ENCODE measurements at places on chromosomes 4 and X.

- DNase-seq = no peak
Measured at GRCh38 chrX:43350935-43351334, 305.2 kb upstream of the MAOA start.

- DNase-seq = no peak
Measured at GRCh38 chr4:8238036-8238511, 31.5 kb upstream of the HTRA3 start.

- no peak for DNase-seq
Measured at GRCh38 chrX:93538575-93538974, 134.8 kb downstream of the NAP1L3 start.

- DNase-seq = no peak
Measured at GRCh38 chr4:151430740-151431457, 21.9 kb downstream of the FHIP1A start.

DNA sequence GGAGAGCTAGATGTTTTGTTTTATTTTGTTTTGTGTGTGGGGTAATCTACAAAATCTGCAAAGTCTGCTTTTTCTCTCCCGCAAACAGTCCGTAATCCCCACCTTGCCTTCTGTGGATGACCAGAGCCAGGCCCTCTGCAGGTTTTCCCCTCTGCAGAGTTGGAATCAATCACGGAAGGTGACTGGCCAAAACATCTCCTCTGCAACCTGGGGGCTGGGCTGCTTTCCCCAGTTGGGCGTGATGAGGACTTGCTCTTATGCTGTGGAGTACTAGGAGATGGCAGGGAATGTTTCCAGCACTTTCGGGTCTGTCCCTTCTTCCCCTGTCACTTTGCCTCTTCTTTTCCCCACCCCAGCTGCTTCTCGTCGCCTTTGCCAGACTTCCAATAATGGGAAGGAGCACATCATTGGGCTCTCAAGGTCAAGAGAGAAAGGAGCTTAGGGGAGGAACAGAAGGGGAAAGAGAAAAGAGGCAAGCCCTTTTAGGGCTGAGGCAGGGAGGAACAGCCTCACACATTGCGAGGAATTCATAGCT is 1.1 kb downstream of the TMEM35A start:
- DNase-seq = no peak

DNA sequence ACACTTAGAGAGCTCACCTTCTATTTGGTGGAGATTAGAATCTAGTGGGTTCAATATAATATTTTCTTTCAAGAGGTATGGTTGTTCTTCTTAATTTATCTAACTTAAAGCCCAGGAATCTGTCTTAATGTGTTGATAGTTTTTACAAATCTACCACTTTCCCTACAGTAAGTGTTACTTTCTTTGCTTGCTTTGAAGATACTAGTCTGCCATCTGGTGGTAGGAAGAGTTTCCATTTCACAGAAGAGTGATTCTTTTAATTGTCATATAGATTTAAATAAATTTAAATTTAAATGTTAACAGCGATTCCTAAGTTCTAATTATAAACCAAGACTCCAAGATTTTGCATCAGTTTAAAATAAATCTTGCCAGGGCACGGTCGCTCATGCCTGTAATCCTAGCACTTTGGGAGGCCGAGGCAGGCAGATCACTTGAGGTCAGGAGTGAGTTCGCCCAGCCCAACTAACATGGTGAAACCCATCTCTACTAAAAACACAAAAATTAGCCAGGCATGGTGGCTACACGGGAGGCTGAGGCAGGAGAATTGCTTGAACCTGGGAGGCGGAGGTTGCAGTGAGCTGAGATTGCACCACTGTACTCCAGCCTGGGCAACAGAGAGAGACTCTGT is 43.5 kb downstream of the NUDT9 start:
- DNase-seq = no peak

GRCh38 chrX:124415115-124415800 is 68.9 kb downstream of the SH2D1A start:
- no peak for DNase-seq

- DNase-seq = no peak
Measured at GRCh38 chrX:18733287-18733686, 25.8 kb downstream of the PPEF1 start.

GRCh38 chrX:440636-441035 is 53.9 kb upstream of the PPP2R3B start:
- no peak for DNase-seq

DNA sequence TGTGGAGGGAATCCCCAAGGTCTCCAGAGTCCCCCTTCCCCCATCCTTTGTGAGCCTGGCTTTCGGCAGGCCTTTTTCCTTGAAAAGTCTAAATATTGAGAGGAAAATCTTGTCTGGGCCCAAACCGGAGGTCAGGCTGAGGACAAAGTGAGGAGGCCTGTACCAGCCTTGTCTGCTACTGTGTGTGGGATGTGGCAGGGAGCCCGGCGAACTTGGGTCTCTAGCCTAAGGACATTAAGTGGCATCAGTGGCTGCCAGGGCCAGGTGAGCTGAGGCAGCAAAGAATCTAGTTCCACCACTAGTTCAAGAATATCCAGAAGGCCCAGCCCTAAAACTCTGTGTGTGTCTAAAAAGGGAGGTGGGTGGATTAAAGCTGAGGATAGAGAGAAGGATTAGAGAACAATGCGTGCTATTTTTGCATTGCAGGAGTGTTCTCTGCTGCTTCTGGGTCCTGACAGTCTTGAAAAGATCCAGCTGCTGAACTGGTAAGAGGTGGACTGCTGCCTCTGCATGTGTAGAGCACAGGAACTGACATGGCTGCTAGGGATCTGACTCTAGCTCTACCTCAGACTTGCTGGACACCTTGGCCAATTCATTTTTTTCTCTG is 1.2 kb upstream of the AMER1 start:
- DNase-seq = peak; percentile 19

- DNase-seq = no peak
Measured at GRCh38 chrX:151543706-151544105, 19.8 kb upstream of the PASD1 start.

Measured in psoas muscle (tissue), 8 donors.